Stimulated activated CD8-positive, alpha-beta memory T cell treated with anti-CD3 and anti-CD28 coated beads, Interleukin-4, amount 100 ng/mL, for 4 hours (primary cell): ENCODE measurements at places on chromosomes 2 and 18.

GRCh38 chr2:235021752-235022151 is 69.9 kb downstream of the SH3BP4 start:
- no peak for DNase-seq

GRCh38 chr18:2715990-2716389 is 60.5 kb downstream of the SMCHD1 start:
- no peak for DNase-seq

DNA sequence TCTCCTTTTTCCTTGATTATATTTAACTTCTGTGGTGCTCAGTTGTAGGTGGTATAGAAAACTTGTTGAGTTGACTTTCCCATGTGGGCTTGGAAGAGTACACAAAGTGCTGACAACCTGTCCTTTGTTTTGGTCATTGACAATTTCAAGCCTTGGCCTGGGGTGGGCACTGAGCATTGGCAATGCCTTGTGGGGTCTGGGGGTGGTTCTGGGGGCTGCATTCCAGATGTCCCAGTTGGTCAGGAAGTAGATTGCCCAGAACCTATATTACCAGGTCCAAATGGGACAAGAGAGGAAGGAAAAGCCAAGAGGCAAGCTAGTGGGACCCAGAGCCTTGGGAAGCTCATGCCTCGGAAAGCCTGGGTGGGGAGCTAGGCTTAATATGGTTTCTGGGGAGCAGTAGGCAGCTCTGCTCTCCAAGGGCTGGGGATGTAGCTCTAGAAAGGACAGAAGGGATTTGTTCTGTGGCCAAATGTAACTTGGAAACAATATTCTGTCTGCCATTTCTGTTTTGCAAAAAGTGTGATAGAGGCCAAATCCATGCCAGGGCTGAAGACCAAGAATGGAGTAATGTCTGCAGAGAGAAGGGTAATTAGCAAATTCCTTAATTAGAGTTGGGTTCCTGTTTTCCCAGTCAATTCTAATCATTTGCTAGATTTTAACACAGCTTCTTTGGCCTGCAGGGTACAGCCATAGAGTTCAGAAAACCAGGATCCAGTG is 87.4 kb downstream of the SLC4A3 start:
- DNase-seq = no peak

DNA sequence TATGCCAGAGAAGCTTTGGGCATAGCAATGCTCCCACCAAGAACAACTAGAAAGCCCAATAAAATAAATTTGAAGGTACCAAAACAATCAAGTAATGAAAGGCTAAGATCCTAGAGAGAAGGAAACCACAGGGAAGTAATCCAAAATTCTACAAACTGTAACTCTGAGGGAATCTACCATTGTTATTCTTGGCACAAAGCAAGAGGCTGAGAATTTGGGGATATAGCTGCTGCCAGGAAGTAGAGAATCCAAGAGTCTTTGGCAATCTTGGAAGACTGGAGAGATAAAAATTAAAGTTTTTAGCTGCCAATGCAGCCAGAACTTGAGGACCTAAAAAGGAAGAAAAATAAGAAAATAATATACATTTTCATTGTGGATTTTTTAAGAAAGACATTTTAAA is 68.5 kb downstream of the PIGN start:
- DNase-seq = no peak

DNA sequence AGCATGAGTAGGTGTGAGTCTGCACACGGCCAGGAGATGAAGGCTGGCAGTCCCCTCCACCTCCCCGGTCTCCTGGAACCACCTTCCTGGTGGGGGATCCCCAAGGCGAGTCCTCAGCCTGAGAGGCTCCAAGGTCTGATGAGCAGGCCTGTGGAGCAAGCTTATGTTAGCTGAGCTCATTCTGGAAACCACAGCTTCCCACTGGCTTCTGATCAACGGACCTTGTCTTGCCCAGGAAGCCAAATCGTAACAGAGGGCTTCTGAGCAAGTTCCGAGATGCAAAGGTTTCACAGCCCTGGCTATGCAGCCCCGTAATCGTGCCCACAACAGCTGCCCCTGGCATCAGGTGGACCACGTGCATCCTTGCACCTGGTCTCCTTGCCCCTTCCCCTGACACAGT is 28.8 kb upstream of the GPR55 start:
- DNase-seq = no peak

DNA sequence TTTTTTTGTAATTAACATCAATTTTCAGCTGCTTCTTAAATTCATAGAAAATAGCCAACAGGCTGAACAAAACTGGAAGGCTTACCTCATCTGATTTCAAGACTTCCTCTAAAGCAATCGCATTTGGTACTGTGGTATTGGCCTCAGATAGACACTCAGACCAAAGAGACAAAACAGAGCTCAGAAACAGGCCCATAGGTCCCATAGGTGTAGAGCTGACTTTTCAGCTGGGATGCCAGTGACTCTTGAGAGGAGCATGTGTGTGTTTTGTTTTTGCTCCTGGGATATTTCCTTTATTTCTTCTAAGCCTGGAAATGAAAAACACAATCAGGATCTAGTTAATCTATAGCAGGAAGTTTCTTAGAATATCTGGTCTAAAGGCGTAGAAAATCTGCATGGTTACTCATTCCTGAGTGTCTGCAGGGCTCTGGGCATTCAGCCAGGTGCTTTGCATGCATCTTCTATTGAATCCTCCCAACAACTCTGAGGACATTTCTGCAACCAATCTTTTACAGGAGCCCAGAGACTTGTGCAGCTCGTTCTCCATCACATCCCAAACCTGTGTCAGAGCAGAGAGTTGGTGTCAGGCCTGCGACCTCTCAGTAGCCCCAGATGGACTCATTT is 190.8 kb downstream of the RTP5 start:
- DNase-seq = no peak
